Renal cortex interstitium (tissue), 15 donors: ENCODE measurements at places on chromosomes 3 and 15. TPM values are rescaled to one million over a fixed set of nuclear protein-coding genes. Genes with fewer than 3 reads are reported as not detected.

Gene CLDN1
- 52.4 TPM for polyA plus RNA-seq

Gene GHRL
- polyA plus RNA-seq = 3.2 TPM

Gene GMNC
- polyA plus RNA-seq = 5.7 TPM

Gene ARGFX
- not detected for polyA plus RNA-seq

Gene CIDEC
- polyA plus RNA-seq = 0.13 TPM

Gene ANKRD63
- 0.32 TPM for polyA plus RNA-seq

Gene TTBK2
- 10.8 TPM for polyA plus RNA-seq

- no peak for DNase-seq
Observed at GRCh38 chr3:170760174-170760526, 109.8 kb downstream of the RPL22L1 start.

- peak; percentile 83 for DNase-seq
Observed at GRCh38 chr3:99875929-99876841, 58.5 kb downstream of the CMSS1 start.

- DNase-seq = no peak
Observed at GRCh38 chr15:93340406-93340805, 251.4 kb upstream of the RGMA start.

- DNase-seq = no peak
Observed at GRCh38 chr15:78950902-78951840, 6.3 kb upstream of the CTSH start.

GRCh38 chr15:41350057-41350717 is 17.5 kb downstream of the NUSAP1 start:
- no peak for DNase-seq

DNA sequence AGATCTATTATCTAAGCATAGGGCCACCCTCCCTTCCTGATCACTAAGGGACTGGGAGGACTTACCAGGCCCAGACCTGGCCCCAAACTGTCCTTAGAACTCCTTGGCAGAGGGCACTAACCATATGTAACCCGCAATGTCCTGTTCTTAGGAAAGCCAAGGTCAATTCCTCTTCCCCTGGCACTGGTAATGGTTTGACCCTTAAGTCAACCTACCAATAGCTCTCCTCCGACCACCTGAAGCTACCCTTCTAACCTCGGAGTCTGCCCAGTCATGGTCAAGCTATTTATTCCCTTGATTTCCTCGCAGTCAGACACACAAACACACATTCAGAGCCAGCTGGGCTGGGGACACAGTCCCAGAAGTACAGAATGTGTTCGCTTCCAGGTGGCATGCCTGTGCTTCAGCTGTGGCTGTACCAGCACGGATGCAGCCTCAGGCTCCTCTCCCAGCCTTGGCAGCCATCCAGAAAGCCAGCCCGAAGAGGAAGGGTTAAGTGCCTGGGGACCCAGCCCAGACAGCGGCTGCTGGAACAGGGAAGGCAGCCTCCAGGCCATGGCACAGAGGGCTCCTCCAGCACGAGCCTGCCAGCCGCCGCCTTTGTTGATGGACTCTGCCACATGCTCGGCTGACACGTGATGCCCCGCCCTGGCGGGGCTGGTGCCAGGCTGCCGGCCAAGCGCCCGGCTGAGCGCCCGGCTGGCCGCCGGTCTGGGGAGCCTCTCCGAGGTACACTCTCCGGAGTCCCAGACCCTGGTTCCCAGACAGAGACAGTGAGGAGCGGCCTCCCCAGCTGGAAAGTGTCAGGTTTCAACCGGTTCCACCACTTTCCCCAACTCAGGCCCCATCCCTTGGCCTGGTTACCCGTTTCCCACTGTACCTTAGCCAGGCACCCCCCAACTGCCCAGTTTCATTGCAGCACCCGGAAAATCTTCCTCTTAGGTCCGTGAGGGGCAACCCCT is 5.5 kb downstream of the BMF start:
- DNase-seq = no peak

DNA sequence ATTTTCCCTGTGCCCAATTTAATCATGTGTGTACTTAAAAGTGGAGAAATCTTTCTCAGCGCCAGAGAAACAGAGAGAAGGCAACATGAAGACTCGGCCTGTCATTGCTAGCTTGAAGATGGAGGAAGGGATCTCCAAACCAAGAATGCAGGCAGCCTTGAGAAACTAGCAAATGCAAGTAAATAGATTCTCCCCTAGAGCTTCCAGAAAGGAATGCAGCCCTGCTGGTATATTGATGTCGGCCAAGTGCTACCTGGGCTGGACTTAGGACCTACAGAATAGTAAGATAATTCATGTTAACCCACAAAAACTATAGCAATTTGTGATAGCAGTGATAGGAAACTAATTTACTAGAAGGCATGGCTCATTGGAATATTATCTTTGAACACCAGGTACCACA is 150.9 kb upstream of the ABI3BP start:
- no peak for DNase-seq

DNA sequence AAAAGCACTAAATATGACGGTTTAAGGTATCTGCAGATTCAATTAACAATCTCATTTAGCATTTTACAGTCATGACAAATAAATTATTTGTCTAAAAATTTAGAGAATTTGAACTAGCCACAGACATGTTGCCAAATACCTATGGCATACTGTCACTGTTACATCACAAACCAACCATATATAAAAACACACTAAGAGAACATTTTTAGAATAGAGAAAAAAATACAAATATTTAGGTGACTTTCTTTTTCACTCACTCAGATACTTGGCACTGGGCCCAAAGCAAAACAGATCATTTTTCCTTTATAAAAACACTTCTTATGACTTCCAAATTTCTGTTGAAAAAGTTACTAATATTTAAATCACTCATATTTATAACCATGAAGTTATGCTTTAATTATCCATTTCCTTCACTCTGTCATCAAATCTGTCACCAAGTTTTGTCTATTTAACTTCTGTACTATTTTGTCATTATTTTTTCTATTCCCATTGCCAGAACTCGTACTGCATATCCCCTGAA is 644.7 kb downstream of the OTOL1 start:
- no peak for DNase-seq

DNA sequence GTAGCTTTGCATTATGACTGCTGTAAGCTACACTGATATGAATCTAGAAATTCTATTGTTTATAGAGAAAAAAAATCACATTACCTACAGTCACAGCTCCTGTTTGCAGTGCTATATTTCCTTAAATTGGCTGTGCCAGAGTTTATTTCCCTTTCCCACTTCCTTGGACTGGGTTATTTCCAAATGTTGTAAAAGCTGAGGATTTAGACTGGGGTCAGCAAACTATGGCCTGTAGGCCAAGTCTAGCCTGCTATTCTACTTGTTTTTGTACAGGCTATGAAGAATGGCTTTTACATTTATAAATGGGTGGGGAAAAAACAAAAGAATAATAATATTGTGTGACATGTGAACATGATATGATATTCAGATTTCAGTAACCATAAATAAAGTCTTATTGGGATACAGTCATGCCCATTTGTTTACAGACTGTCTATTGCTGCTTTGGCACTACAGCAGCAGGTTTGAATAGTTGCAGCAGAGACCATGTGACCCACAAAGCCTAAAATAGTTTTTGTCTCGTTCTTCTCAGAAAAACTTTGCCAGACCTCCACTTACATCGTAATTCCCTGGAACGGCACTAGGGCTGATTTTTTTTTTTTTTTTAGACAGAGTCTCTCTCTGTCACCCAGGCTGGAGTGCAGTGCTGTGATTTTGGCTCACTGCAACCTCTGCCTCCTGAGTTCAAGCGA is 7.8 kb downstream of the GLDN start:
- no peak for DNase-seq

GRCh38 chr15:73564255-73564654 is 68.9 kb downstream of the NPTN start:
- no peak for DNase-seq

DNA sequence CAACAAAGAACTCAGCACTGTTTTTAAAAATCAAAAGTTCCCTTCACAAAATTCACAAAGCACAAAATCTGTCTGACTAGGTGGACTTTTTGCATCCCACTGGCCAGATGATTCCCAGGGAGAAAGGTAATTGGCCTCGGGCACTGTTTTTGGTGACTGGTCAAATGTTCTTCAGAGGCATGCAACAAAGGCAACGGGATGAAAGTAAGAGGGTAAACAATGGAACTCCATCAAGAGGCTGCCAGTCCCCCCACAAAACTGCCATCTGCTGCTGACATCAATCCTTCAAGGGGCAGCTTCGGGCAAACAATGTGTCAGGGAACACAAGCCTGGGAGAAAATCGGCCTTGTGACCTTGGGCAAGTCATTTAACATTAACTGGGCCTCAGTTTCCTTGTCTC is 3.3 kb downstream of the SRGAP3 start:
- no peak for DNase-seq

DNA sequence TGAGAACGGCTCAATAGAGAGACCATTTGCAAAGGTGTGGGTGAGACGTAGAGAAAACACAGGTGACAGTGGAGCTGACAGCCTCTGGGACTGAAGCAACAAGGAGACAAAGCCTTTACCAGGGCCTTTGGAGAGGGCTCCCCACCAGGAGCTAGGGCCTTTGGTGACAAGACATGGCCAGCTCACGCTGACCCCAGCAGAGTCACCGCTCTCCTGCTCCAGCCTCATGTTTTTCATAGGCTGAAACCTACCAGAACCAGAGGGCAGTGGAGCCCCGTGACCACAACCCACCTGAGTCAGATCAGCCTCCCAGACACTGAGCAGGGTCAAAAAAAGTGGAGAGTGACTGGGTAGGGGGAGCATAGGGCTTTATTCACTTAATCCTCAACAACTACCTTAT is 214.7 kb downstream of the SHQ1 start:
- no peak for DNase-seq
